NCI-H187 treated with DMSO at 0.1 percent for 48 hours (cell line): ENCODE measurements at places on chromosomes 5 and 9.

- DNase-seq = no peak
Observed at GRCh38 chr5:35776757-35777156, 79.9 kb upstream of the IL7R start.

DNA sequence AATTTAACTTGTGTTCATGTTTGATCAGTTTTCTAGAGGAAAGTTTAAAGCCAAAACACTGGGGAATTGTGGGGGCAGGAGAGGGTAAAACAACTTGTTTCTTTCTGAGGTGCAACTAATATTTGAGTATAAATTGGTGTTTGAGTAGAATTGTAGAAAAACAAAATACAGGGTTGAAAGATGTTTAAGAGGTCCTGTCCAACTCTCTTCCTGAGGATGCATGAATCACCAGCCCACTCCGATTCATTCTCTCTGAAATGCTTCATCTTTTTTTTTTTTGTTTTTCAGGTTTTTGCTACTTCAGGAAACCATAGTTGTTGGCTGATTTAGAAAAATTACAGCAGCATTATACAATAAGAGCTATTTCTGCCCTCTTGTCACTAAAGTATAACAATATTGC lies 42.4 kb upstream of the TMC1 start:
- DNase-seq = no peak

DNA sequence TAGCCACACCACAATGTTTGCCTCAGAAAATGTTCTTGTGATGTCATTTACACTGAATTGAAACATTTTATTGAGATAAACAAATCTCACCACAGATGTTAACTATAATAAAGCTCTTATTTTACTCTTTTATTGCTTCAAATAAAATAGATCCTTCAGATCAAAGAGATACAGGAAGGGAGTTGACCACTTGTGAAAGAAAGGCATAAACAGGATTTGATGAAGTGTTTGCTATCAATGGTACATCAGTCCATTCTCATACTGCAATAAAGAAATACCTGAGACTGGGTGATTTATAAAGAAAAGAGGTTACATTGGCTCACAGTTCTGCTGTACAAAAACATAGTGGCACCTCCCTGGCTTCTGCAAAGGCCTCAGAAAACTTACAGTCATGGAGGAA lies 40.2 kb upstream of the OR13F1 start:
- DNase-seq = no peak

DNA sequence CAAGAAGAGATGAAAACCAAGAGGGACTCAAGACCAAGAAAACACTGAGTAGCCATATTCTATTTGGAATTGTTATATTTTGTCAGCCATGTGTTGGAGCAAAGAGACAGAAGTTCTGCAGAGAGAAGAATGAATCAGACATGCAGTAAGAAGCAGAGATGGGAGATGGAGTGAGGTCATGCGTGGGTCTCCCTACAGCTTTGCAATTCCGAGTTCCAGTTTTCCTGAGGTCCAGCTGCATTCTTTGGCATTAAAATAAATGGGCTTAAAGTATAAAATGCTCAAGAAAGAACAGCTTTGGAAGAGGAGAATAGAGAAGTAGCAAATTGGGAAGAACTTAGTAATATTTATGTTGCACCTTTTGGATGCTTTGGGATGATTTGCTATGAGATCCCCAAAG lies 361.6 kb downstream of the NPR3 start:
- DNase-seq = no peak

GRCh38 chr5:179765400-179765799 lies 28.4 kb upstream of the LTC4S start:
- DNase-seq = no peak

DNA sequence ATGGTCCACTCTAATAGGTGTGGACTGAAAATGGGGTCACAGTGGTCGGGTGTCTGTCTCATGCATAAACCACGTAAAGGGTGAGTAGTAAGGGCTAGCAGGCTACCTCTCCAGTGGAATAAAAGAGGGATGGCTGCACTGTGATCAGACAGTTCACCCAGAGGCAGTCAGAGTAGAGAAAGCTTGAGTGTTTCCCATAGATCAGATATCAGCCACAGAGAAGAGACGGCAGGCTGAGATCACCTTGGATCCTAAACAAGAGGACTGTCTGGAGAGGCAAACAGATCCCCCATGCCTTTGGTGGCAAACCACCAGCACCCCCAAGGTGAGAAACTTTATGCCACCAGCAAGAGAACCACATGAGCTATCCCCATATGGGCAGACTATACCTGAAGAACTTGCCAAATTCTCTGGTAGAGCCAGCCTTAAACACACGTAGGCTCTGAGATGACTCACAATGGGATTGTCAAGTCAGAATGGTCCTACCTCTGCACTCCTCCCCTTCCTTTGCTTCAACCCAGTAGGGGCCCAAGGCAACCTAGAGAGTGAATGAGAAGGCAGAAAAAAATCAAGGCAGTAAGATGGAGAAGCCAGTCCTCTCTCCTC lies 205.2 kb upstream of the MAP3K1 start:
- no peak for DNase-seq

GRCh38 chr9:124134526-124134925 lies 123.0 kb downstream of the LHX2 start:
- no peak for DNase-seq

GRCh38 chr5:163534492-163535094 lies 29.2 kb downstream of the MAT2B start:
- no peak for DNase-seq

- DNase-seq = peak; percentile 46
Observed at GRCh38 chr9:129139233-129139992, 28.2 kb downstream of the PTPA start.

DNA sequence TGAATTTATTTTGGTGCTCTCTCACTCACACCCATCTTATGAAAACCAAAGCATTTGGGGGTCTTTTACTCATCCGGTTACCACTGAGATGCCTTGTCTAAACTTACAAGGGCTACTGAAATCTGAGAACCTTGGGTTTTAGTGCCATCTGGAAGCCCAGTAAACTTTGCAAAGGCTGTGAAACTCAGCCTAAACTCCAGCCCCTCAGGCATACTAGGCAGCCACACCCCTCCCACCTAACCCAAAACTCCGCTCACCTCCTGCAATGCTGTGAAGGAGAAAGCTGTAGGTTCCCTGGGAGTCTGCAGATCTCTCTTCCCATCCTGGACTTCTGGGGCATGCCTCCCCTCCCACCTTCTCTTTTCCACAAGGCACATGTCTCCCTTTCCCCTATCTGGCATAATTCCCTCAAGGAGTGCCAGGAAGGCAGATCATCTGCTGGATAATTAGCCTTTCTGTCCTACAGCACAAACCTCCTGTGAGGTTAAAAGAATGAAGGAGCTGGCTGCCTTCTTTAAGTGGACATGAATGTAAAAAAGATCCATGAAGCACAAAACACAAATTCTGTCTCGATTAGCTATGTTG lies 71.5 kb upstream of the ANXA1 start:
- DNase-seq = no peak

DNA sequence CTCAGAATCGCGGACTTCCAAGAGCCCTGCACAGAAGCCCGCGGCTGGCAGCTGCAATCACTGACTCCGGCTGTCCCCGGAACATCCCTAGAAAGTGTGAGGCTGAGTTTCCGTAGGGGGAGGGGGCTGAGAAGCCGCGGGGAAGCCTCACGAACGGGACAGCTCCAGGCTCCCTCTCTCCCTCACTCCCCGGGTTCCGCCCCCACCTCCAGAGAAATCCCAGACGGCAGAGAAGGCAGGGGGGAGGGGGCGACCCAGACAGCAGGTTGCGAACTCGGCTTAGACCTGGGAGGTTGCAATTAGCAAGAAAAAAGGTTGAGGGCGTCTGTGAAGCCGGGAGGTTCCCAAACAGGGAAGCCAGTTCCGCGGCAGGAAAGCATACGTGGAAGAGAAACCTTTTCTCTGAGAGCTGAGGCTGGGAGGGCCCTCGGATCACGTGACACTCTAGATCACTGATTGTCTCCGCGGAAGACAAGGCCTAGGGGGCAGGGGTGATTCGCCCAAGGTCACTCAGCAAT lies 73.8 kb upstream of the CPLX2 start:
- DNase-seq = peak; percentile 54

- no peak for DNase-seq
Observed at GRCh38 chr5:154278908-154279307, 88.4 kb downstream of the GALNT10 start.

DNA sequence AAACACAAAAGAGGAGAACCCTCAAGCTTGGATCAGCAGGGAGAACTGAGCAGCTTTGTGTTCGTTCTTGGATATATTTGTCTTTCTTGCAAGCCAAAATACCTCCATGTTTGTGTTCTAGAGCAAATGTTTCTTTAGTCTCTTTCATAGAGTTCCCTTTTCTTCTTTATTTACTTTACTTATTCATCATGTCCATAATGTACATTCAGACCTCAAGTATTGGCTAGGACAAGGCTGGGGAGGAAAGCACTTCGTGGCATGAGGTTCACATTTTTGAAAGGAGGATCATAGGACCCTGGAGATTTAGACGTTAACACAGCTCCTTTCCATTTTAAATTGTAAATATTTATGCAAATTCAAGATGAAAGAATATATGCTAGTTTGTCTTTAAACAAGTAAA lies 590.2 kb upstream of the MEF2C start:
- DNase-seq = no peak

DNA sequence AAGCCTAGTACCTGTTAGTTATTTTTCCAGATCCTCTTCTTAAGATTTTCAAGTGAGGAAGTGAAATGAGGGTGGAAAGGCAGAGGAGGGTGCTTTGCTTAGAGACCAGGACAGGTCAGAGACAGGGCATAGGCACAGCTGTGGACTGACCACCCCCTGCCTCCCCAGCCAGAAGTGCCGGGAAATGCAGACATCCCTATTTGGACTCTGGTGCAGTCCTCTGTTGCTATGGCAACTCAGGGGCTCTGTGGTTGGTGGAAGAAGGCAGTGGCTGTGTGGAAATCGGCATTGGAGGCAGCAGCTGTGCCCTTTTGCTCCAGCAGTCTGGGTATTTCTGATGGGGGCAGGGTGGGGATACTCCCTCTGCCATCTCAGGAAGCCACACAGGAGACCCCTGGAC lies 43.3 kb upstream of the NDFIP1 start:
- DNase-seq = no peak

DNA sequence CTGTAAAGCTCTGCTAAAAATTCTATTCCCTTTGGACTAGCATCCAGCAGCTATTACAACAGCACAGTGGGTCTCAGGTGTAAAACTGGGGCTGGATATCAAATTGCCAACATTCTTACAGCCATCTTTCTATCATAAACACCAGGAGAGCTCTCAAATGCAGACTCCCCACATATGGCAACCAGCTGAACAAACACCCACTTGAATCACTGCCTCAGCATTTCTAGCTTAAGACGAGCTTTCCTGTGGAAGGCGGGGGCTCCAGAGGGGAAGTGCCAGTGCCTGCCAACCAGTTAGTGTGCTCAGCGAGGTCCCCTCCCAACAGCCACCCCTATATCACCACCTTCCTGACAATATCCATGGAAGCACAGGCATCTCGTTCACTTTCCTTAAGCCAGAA lies 62.2 kb downstream of the IPPK start:
- peak; percentile 63 for DNase-seq

- no peak for DNase-seq
Observed at GRCh38 chr5:120080781-120081180, 383.3 kb upstream of the PRR16 start.

DNA sequence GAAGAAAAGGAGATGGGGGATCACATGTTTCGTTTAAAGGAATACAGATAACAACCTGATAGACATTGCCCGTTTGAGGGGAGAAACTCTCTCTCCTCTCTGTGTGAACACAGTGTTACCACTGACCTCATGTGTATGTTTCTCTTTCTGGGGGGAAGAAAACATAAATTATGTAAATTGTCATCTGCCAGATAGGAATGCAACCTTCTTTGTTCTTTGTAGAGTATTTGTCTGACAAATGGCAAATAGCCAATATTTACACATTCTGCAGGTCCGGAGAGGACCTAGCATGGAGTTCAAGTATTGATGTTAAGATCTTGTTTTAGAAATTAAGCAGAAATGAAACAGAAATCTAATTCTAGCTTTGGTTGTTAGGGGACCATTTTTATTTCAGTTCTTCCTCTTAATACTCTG lies 276.3 kb downstream of the SAXO1 start:
- no peak for DNase-seq

- DNase-seq = no peak
Observed at GRCh38 chr5:114977979-114978573, 191.6 kb downstream of the TRIM36 start.
